ENCODE measurements at places on chromosomes 1 and 21. TPM values are rescaled to one million over a fixed set of nuclear protein-coding genes. Genes with fewer than 3 reads are reported as not detected.

DNA sequence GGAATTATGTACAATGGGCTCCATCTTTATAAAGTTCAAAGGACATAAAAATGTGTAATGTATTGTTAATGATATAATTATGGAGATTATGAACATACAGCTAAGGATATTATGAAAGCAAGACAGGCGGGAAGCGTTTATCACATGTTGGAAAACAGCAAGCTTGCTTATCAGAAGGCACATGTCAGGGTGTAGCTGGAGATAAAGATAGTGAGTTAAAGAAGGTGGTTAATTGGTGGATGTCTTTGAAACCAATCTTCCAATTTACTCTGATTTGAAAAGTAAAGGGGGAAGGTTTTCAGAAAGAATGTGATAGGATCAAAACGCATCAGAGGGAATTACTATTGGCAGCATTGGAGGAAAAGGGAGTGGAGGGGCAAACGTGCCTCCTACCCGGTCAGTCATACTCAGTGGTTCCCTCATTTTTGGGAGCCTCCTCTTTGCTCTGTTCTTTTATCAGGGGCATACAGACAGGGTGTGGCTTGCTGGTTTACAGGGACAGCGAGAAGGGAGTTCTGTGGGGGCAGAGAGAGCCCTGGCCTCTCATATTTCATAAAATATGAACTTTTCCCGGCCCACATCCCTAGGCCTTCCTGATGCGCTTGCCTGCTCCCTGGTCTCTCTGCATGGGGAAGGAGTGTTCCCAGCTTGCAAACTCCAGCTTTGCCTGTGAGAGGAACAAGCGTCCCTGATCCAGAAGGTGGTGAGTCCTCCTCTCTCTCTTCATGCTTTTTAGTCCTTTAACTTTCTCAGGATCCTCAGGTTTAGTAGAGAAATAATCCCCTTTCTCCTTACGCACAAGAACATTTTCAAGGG, 8.0 kb upstream of the SVBP start:
- DNase-seq: no peak

DNA sequence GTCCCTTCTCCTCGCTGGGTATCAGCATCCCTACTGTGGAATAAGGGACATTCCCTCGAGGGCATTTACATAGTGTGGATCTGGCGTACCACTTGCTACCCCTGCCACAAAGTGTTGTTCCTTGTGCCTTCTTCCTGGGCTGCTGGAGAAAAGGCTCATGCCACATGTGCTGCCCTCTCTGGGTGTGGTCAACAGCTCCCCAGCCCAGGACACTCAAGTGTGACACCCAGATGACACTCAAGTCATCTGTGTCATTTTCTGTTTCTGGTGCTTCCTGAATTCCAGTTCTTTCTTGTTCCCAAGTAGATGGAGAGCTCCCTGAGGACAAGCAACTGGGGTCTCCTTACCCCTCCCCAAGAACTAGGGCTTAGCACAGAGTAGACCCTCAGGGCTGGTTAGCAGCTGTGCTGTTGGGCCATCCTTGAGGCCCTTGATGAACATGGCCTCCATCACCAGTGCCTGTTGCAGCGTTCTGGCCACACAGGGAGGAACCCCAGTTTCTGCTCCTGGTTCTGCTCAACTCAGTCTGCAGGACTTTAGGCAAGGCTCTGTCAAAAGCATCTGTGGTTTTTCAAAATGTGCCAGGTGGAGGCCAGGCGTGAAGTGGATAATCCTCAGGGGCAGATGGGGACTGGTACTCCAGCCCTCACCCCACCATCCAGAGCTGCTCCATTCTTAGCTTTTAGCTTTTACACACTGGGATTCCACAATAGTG, 49.0 kb upstream of the CLIC4 start:
- no peak for DNase-seq

- peak; percentile 64 for DNase-seq
Measured at GRCh38 chr1:17768651-17769241, 13.6 kb downstream of the ACTL8 start.

The PRAMEF5 gene
- total RNA-seq: not detected

The CNST gene
- 13.5 TPM for total RNA-seq

Measured in PC-3 (cell line).